IMR-90 (cell line): ENCODE measurements at places on chromosomes 2 and 18. TPM values are rescaled to one million over a fixed set of nuclear protein-coding genes. Genes with fewer than 3 reads are reported as not detected.

- no peak for DNase-seq
Measured at GRCh38 chr18:78704971-78705461, 274.6 kb upstream of the SALL3 start.

GRCh38 chr2:207987025-207987716, 38.2 kb downstream of the PLEKHM3 start:
- DNase-seq = no peak

GRCh38 chr2:19810148-19810547, 91.6 kb downstream of the TTC32 start:
- DNase-seq = no peak

The CNNM3 gene
- total RNA-seq = 2.2 and 2.3 TPM in 2 replicates

The ZBTB7C gene
- not detected in 2 replicates for total RNA-seq

The NETO1 gene
- total RNA-seq = 0.28 and 0.36 TPM in 2 replicates

The IL18RAP gene
- not detected in 2 replicates for total RNA-seq
